Vein endothelial cell (primary cell): ENCODE measurements at places on chromosomes 4 and X. TPM values are rescaled to one million over a fixed set of nuclear protein-coding genes. Genes with fewer than 3 reads are reported as not detected.

EXOC1L gene
- not detected in 2 replicates for total RNA-seq

TMEM164 gene
- total RNA-seq = 22.2 and 22.9 TPM in 2 replicates

USP51 gene
- total RNA-seq = 1.7 and 2.0 TPM in 2 replicates

ANK2 gene
- 1.3 and 9.4 TPM in 2 replicates for total RNA-seq

NUP62CL gene
- not detected in 2 replicates for total RNA-seq

SPANXB1 gene
- total RNA-seq = not detected in 2 replicates

PABPC4L gene
- 0.96 and 0.98 TPM in 2 replicates for total RNA-seq

TLR3 gene
- 2.9 and 3.3 TPM in 2 replicates for total RNA-seq

LANCL3 gene
- 0.98 and 1.7 TPM in 2 replicates for total RNA-seq

GAGE12E gene
- total RNA-seq = not detected in 2 replicates

DAPP1 gene
- total RNA-seq = not detected in 2 replicates
